ENCODE measurements at places on chromosomes 3 and 15. TPM values are rescaled to one million over a fixed set of nuclear protein-coding genes. Genes with fewer than 3 reads are reported as not detected.
A peak's percentile ranks its signal among the peaks of the same experiment; 100 is the strongest.

ADIPOQ gene
- under 0.01 TPM for total RNA-seq

ZNF860 gene
- total RNA-seq: 0.59 TPM

MORC1 gene
- total RNA-seq: not detected

SLC7A14 gene
- 0.29 TPM for total RNA-seq

TJP1 gene
- 74.3 TPM for total RNA-seq

XCR1 gene
- not detected for total RNA-seq

- H3K27me3 ChIP-seq: no peaks in the 10 kb centered on the region
- peak overlapping the region; percentile 72 for H3K27ac ChIP-seq
- peaks cover 22% of the 10 kb centered on the region for H3K4me1 ChIP-seq
- no peak overlapping the region for H3K4me3 ChIP-seq
These were observed 43.9 kb downstream of the GOLIM4 start for GRCh38 chr3:168051531-168052471.

DNA sequence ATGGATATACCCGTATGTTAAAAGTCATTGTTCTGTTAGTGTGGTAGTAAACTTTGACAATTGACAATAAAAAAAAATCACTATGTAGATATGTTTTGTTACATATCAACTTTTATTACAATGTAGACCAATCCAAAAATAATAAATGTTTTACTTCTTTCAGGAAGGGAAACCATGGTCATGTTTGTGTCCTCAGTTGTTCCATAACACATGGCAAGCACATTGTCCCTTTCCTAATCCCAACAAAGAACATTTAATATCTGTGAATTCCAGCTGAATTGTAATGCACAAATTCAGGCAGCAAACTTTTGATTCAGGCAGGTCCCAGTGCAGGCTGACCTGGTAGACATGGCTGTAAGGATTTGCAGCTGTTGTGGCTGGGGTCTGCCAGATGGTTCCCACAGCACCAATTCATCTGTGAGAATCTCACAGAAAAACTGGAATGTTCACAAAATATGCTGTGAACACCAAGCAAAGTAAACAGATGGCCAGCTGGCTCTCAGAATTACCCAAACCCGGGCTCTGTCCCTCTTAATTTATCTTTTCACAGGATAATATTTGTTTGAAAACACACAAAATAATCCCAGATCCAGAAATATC, 1.9 kb upstream of the SPG21 start:
- no peaks in the 10 kb centered on the region for H3K27me3 ChIP-seq
- no peak overlapping the region for H3K27ac ChIP-seq

GRCh38 chr3:195204360-195205163, 66.4 kb downstream of the XXYLT1 start:
- H3K27ac ChIP-seq: peak overlapping the region; percentile 90
- H3K27me3 ChIP-seq: no peaks in the 10 kb centered on the region
- H3K36me3 ChIP-seq: no peaks in the 10 kb centered on the region

- H3K4me3 ChIP-seq: no peak overlapping the region
- H3K36me3 ChIP-seq: no peaks in the 10 kb centered on the region
- no peaks in the 10 kb centered on the region for H3K4me1 ChIP-seq
- DNase-seq: no peak
These were observed 32.5 kb upstream of the CCDC54 start for GRCh38 chr3:107344722-107345121.

DNA sequence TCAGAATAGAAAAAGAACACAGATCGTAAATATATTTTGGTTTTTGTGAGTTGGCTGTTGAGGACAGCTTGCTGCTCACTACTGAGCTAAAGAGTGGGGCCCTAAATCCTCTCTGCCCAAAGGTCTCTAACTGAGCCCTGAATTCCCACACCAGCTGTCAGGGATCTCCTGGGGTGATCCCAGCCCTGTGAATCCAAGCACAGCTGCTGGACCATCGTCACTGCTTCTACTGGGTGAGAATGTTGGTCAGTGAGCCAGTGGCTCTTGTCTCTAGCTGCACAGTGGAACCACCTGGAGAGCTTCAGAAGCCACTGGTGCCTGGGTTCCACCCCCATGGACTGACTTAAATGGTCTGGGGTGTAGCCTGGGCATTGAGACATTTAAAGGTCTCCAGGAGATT, 90.5 kb upstream of the IL12A start:
- peak overlapping the region; percentile 67 for H3K27ac ChIP-seq
- H3K36me3 ChIP-seq: peaks cover 16% of the 10 kb centered on the region
- no peak overlapping the region for H3K4me3 ChIP-seq
- peaks cover 23% of the 10 kb centered on the region for H3K4me1 ChIP-seq

- no peak overlapping the region for H3K4me3 ChIP-seq
- no peaks in the 10 kb centered on the region for H3K4me1 ChIP-seq
- no peak overlapping the region for H3K27ac ChIP-seq
- DNase-seq: no peak
These were observed 30.5 kb downstream of the DNAJB8 start for GRCh38 chr3:128436214-128436613.

GRCh38 chr3:128577711-128578110, 72.9 kb downstream of the RPN1 start:
- peak; percentile 51 for DNase-seq
- H3K27me3 ChIP-seq: peaks cover 17% of the 10 kb centered on the region
- no peaks in the 10 kb centered on the region for H3K36me3 ChIP-seq
- H3K4me1 ChIP-seq: no peaks in the 10 kb centered on the region
- H3K4me3 ChIP-seq: no peak overlapping the region
- no peak overlapping the region for H3K27ac ChIP-seq

DNA sequence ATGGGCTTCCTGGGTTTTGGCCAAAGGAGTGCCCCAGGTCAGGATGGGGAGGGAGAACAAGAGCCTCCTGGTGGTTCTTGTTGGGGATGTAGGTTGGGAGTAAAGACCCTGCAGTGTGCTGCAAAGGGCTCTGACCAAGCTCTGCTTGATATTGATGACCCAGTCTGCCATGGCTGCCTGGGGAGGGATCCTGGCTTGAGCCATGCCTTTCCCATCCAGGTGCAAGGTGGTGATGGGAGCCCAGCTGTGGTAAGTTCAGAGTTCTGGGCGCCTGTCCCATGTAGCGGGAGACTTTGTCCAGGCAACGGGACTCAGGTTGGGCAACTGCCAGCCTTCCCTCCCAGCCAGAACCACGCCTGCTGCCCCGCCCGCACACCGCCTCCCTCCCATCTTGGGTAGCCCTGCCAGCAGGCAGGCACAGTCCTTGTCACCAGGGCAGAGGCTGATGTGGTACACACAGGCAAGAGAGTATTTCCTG, 2.6 kb downstream of the GNAI2 start:
- H3K27ac ChIP-seq: peak overlapping the region; percentile 78
- peak; percentile 90 for DNase-seq
- peaks cover 13% of the 10 kb centered on the region for H3K36me3 ChIP-seq
- H3K4me3 ChIP-seq: peak overlapping the region; percentile 98

GRCh38 chr3:8266730-8267131, 234.9 kb upstream of the LMCD1 start:
- H3K4me3 ChIP-seq: no peak overlapping the region
- DNase-seq: no peak
- H3K27ac ChIP-seq: no peak overlapping the region
- no peaks in the 10 kb centered on the region for H3K27me3 ChIP-seq
- no peaks in the 10 kb centered on the region for H3K4me1 ChIP-seq
- H3K36me3 ChIP-seq: no peaks in the 10 kb centered on the region

DNA sequence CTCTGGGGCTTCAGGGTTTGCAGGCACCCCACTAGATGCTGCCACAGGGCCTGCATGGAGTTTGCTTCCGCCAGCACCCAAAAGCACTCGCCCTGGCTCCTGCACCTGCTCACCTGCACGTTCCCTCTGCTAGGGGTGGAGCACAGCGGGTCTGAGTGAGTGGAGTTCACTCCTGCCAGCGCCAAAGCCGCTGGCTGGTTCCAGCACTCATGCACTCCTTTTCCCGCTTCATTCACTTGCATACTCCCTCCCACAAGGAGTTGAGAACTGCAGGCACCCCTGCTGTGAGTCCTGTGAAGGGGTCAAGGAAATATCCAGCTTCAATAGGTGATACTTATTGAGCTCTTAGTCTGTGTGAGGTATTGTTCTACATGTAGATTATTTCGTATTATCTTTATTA, 537.5 kb downstream of the NR2F2 start:
- no peaks in the 10 kb centered on the region for H3K36me3 ChIP-seq
- no peaks in the 10 kb centered on the region for H3K27me3 ChIP-seq
- H3K4me3 ChIP-seq: no peak overlapping the region
- H3K27ac ChIP-seq: no peak overlapping the region
- no peaks in the 10 kb centered on the region for H3K4me1 ChIP-seq

- no peak overlapping the region for H3K4me3 ChIP-seq
- H3K27ac ChIP-seq: no peak overlapping the region
- no peaks in the 10 kb centered on the region for H3K36me3 ChIP-seq
- peaks cover 13% of the 10 kb centered on the region for H3K4me1 ChIP-seq
These were observed 899.2 kb downstream of the ROBO1 start for GRCh38 chr3:78868570-78868969.

GRCh38 chr3:43817825-43818224, 127.1 kb downstream of the ABHD5 start:
- H3K4me3 ChIP-seq: no peak overlapping the region
- DNase-seq: no peak
- H3K4me1 ChIP-seq: no peaks in the 10 kb centered on the region
- no peaks in the 10 kb centered on the region for H3K27me3 ChIP-seq
- H3K36me3 ChIP-seq: no peaks in the 10 kb centered on the region

GRCh38 chr3:184255291-184256039, 5.9 kb downstream of the CAMK2N2 start:
- no peak overlapping the region for H3K27ac ChIP-seq
- H3K36me3 ChIP-seq: no peaks in the 10 kb centered on the region
- DNase-seq: peak; percentile 73
- no peak overlapping the region for H3K4me3 ChIP-seq
- peaks cover 13% of the 10 kb centered on the region for H3K27me3 ChIP-seq
- H3K4me1 ChIP-seq: peaks cover under 1% of the 10 kb centered on the region

All from osteoblast (primary cell).